CD4-positive, alpha-beta T cell (primary cell): ENCODE measurements at places on chromosomes 6 and 20. TPM values are rescaled to one million over a fixed set of nuclear protein-coding genes. Genes with fewer than 3 reads are reported as not detected.
A peak's percentile ranks its signal among the peaks of the same experiment; 100 is the strongest.

GRCh38 chr20:51687108-51687507 lies 81.1 kb downstream of the ATP9A start:
- no peak overlapping the region for H3K27ac ChIP-seq
- no peaks in the 10 kb centered on the region for H3K36me3 ChIP-seq
- no peaks in the 10 kb centered on the region for H3K27me3 ChIP-seq
- no peak overlapping the region for H3K4me3 ChIP-seq
- DNase-seq, result no peak

DNA sequence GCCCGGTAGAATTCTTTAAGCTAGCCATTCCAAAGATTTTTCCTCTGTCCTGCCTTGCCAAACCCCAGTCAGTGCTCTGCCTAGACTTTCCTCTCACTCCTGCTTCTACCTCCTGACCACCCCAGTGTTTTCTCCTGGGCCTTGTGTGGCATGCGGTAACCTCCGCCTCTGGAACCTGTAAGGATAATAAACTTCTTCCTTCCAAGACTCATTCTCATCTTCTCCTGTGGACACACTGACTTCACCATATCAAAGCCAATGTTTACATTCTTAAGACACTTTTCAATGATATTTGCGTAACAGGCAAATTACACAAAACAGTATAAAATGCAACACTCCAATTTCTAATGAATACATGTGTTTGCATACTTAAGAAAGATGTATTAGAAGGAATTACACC lies 354.6 kb downstream of the RNF144B start:
- H3K27me3 ChIP-seq, result no peaks in the 10 kb centered on the region
- no peaks in the 10 kb centered on the region for H3K36me3 ChIP-seq
- H3K4me3 ChIP-seq, result no peak overlapping the region
- no peak overlapping the region for H3K27ac ChIP-seq
- H3K4me1 ChIP-seq, result no peaks in the 10 kb centered on the region

DNA sequence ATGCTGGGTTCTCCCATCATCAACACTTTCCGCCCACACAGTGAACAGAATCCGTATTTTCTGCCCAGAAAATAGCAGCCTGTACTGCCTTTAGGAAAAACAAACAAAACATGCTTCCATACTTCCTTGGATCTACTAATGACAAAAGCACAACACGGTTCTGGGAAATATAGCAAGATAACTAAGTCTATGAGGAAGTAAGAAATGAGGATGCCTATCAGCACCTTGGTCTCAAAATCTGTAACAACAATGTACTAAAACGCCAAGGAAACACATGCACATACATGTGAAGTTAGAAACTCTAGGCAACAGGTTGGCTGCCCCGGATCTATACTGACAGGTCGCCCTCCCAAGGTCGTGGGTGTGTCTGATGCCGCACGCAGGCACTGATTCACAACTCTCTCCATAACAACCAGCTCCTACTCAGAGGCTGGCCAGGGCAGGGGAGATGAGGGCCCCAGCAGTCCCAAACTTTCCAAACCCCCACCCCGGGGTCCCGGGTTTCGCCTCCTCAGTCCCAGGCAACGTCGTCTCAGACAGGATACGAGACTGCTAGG lies 710 bp downstream of the BTBD9 start:
- H3K36me3 ChIP-seq, result no peaks in the 10 kb centered on the region
- DNase-seq, result peak; percentile 56
- H3K27me3 ChIP-seq, result no peaks in the 10 kb centered on the region

DNA sequence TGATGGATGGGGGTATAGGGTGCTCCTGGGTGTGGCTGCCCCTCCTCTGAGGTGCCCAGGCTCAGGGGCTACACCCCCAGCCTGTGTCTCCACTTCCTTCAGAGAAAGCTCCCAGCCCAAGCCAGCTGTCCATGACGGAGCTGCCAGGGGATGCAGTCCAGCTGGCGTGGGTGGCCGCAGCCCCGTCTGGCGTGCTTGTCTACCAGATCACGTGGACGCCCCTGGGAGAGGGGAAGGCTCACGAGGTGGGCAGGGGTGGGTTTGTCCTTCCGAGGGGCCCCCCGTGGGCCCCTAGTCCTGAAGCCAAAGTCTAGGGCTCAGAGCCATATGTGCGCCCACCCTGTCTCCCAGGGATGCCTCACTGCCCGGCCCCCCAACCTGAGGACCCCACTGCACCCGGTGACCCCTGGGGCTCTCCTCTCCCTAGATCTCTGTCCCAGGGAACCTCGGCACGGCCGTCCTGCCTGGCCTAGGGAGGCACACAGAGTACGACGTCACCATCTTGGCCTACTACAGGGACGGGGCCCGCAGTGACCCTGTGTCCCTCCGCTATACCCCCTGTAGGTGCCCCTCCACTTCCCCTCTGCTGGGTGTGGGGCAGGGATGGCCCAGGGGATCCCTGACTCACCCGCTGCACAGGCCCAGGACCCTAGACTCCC lies 19.8 kb downstream of the COL20A1 start:
- no peak overlapping the region for H3K4me3 ChIP-seq
- DNase-seq, result no peak
- H3K27ac ChIP-seq, result no peak overlapping the region
- no peaks in the 10 kb centered on the region for H3K4me1 ChIP-seq
- H3K36me3 ChIP-seq, result no peaks in the 10 kb centered on the region

- no peak overlapping the region for H3K27ac ChIP-seq
- H3K27me3 ChIP-seq, result no peaks in the 10 kb centered on the region
- H3K36me3 ChIP-seq, result peaks cover 23% of the 10 kb centered on the region
- H3K4me1 ChIP-seq, result peaks cover 16% of the 10 kb centered on the region
- DNase-seq, result peak; percentile 39
- no peak overlapping the region for H3K4me3 ChIP-seq
Measured at GRCh38 chr6:125906158-125906998, 50.2 kb upstream of the HINT3 start.

- no peaks in the 10 kb centered on the region for H3K36me3 ChIP-seq
- no peaks in the 10 kb centered on the region for H3K27me3 ChIP-seq
- no peak overlapping the region for H3K27ac ChIP-seq
- no peak overlapping the region for H3K4me3 ChIP-seq
- DNase-seq, result no peak
Measured at GRCh38 chr6:124869416-124869815, 92.8 kb upstream of the RNF217 start.

GRCh38 chr20:56352345-56353055 lies 6.3 kb upstream of the FAM210B start:
- no peaks in the 10 kb centered on the region for H3K4me1 ChIP-seq
- no peak overlapping the region for H3K4me3 ChIP-seq

- no peak overlapping the region for H3K27ac ChIP-seq
- H3K36me3 ChIP-seq, result no peaks in the 10 kb centered on the region
- H3K4me1 ChIP-seq, result peaks cover 16% of the 10 kb centered on the region
- DNase-seq, result peak; percentile 20
- H3K27me3 ChIP-seq, result no peaks in the 10 kb centered on the region
Measured at GRCh38 chr20:25987073-25987927, 290.6 kb upstream of the ZNF337 start.

DNA sequence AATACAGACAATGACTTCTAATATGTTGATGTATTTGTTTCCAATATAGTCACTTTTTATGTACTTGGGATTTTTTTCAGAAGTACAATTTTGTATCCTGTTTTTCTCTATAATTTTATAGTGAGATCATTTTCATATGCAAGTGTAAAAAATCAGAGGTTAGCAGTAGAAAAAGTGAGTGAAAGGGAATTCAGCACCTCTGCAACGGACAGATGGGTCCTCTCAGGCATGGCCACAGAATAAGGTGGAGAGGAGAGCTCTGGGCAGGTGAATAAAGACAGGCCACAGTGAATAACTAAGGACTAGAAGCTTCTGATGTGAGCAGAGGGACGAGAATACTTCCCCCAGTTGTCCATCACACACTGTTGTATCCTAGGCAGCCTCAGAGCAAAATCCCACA lies 210.1 kb upstream of the CNR1 start:
- no peaks in the 10 kb centered on the region for H3K27me3 ChIP-seq
- DNase-seq, result no peak
- H3K4me1 ChIP-seq, result no peaks in the 10 kb centered on the region
- H3K27ac ChIP-seq, result no peak overlapping the region

GRCh38 chr6:11142296-11143027 lies 30.9 kb upstream of the ERVFRD-1 start:
- no peak overlapping the region for H3K4me3 ChIP-seq
- no peaks in the 10 kb centered on the region for H3K36me3 ChIP-seq
- peaks cover 5% of the 10 kb centered on the region for H3K4me1 ChIP-seq
- H3K27ac ChIP-seq, result no peak overlapping the region
- no peaks in the 10 kb centered on the region for H3K27me3 ChIP-seq
- DNase-seq, result no peak

GRCh38 chr6:90078513-90079289 lies 184.4 kb downstream of the GJA10 start:
- peak overlapping the region; percentile 52 for H3K4me3 ChIP-seq
- H3K27me3 ChIP-seq, result no peaks in the 10 kb centered on the region
- no peaks in the 10 kb centered on the region for H3K36me3 ChIP-seq
- DNase-seq, result no peak
- peak overlapping the region; percentile 12 for H3K27ac ChIP-seq

The CAGE1 gene
- total RNA-seq, result 0.39 TPM

The CCN5 gene
- total RNA-seq, result not detected

The RIPOR3 gene
- total RNA-seq, result not detected
